ENCODE measurements at places on chromosomes 13 and 19.

GRCh38 chr19:42281146-42281826 lies 12.2 kb downstream of the CIC start:
- DNase-seq = peak; percentile 76

GRCh38 chr13:48492096-48492440 lies 40.8 kb downstream of the RCBTB2 start:
- no peak for DNase-seq

- DNase-seq = no peak
Measured at GRCh38 chr19:384799-385169, 24.2 kb downstream of the C2CD4C start.

- DNase-seq = no peak
Measured at GRCh38 chr19:49469828-49470614, 4.0 kb upstream of the FLT3LG start.

- no peak for DNase-seq
Measured at GRCh38 chr13:79614250-79614918, 133.4 kb downstream of the NDFIP2 start.

- no peak for DNase-seq
Measured at GRCh38 chr13:46278474-46278873, 66.7 kb downstream of the LRRC63 start.

GRCh38 chr19:21698215-21698614 lies 69.2 kb downstream of the ZNF100 start:
- no peak for DNase-seq

Data from psoas muscle (tissue), 8 donors.